SJSA1 (cell line): ENCODE measurements at places on chromosomes 4 and X. TPM values are rescaled to one million over a fixed set of nuclear protein-coding genes. Genes with fewer than 3 reads are reported as not detected.

DNA sequence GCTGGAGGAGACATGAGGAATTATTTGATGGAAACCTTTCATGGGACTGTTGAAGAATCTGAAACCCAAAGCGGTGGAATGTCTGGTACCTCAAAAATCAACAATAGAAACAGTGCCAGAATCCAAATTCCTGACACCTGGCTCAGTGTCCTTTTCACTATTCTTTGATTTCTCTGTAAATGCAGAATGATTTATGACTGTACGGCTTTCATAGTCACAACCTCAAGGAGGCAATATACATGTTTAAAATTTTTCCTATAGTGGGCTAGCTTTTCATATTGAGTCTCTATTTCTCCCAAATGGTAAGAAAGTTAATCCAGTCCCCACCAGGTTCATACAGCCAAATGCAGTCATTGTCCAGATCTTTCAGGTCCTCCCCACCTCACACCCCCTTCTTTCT lies 19.3 kb downstream of the DAPP1 start:
- H3K4me3 ChIP-seq: no peak overlapping the region
- DNase-seq: no peak
- no peaks in the 10 kb centered on the region for H3K36me3 ChIP-seq
- no peak overlapping the region for H3K27ac ChIP-seq
- no peaks in the 10 kb centered on the region; the same call in 1 of the 2 replicates for H3K27me3 ChIP-seq

DNA sequence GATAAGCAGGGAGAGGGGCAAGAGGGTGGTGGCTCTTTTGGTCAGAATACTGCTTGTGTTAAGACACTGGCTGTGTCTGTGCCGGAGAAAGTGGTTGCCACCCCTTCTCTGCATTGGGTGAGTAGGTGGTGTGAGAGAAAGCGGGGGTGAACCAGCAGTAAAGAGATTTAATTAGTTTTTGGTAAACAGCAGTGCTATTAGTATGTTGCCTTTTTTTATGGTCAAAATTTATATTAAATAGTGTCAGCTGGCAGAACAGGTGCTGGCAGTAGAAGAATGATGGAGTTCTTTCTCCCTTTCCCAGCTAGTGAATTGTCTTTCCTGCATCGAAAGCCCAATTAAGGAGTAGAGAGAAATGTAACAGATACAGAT lies 181.6 kb downstream of the LARP7 start:
- H3K27me3 ChIP-seq: peaks cover 6% of the 10 kb centered on the region; the same call in 1 of the 2 replicates
- H3K36me3 ChIP-seq: no peaks in the 10 kb centered on the region
- no peak overlapping the region for H3K4me3 ChIP-seq
- H3K4me1 ChIP-seq: no peaks in the 10 kb centered on the region

DNA sequence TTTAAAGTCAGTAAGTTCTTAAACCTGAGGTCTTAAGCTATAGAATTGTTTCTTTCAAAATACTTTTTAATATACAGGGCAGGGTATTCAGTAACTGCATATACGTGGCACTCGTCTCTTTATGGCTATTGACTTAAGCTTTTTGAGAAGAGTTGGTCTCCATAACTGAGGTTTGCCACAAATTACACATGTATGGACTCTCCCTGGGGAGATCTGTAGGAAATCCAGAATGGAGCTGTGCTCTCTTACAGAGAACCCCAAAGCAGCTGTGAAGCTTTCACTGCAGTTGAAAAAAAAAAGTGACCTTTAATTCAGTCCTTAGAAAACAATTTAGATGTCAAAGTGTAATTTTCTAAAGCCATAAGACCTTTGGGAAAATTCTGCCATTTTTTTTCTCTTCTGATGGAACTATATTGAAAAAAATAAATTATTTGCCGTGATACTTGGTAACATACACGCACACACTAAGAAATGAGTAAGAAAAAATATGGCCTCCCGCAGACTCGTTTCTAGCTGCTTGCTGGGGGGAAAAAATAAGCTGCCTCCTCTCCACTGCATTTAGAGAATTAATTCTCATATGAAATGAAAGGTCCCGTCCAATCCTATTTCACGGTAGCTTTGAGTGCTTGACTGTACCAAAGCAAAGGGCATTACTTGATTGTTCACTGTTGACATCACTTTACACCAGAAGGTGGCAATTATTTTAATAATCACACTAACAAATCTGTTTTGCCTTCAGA lies 159.4 kb upstream of the TENM3 start:
- DNase-seq: no peak
- H3K27ac ChIP-seq: peak overlapping the region; percentile 68
- peak overlapping the region; percentile 12; the same call in 1 of the 2 replicates for H3K4me3 ChIP-seq

- no peaks in the 10 kb centered on the region for H3K36me3 ChIP-seq
- no peak overlapping the region for H3K4me3 ChIP-seq
- H3K27ac ChIP-seq: no peak overlapping the region
These were observed 7.6 kb downstream of the ACSL1 start for GRCh38 chr4:184818216-184818564.

The NWD2 gene
- total RNA-seq: not detected in 2 replicates

The GABRG1 gene
- total RNA-seq: not detected in 2 replicates

- H3K4me1 ChIP-seq: peaks cover 9% of the 10 kb centered on the region; the same call in 1 of the 2 replicates
- H3K27ac ChIP-seq: no peak overlapping the region
- peak; percentile 45 for DNase-seq
- H3K27me3 ChIP-seq: no peaks in the 10 kb centered on the region
These were observed 2.2 kb downstream of the NHS start for GRCh38 chrX:17377091-17377717.

GRCh38 chrX:40460926-40461325 lies 119.8 kb upstream of the ATP6AP2 start:
- no peaks in the 10 kb centered on the region for H3K36me3 ChIP-seq
- no peaks in the 10 kb centered on the region for H3K4me1 ChIP-seq
- DNase-seq: no peak
- no peaks in the 10 kb centered on the region for H3K27me3 ChIP-seq
- H3K4me3 ChIP-seq: no peak overlapping the region
- H3K27ac ChIP-seq: no peak overlapping the region
